ENCODE measurements at places on chromosomes 2 and 18. TPM values are rescaled to one million over a fixed set of nuclear protein-coding genes. Genes with fewer than 3 reads are reported as not detected.

EIF4E2 gene
- 99.0 TPM for polyA plus RNA-seq

TACR1 gene
- polyA plus RNA-seq: 2.2 TPM

DNA sequence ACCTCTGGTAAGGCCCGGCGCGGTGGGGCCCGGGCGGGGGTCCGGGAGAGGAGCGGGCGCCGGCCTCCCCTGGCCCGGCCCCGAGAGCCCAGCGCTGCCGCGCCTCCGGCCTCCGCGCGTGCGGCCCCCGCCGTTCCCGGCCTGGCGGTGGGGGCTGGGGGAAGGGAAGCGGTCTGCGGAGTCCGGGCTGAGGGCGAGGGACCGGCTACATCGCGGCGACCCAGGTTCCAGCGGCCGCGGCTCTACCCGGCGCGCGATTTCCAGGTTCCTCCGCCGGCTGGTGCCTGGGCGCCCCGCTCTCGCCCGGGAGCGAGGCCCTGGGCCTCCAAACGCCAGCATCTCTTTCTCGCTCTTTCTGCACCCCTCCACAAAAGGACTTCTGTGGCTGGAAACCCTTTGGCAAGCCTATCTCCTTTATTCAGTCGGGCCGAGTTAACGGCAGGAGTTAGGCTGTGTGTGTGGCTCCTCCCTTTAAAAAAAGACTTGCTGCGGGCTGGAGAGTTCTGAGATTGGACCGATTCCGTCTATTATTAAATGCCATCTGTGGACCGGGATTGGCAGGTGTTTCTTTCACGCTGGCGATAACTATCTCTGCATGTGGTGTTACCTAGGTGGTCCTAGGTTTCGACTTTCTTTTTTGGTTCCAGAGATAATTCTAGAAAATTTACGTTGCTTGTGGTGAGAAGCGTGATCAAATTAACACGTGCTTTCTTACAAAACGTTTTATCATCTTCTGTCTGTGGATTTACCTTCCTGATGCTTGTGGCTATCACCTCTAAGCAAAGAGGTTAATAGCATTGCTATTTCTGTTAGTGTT, 592 bp downstream of the ME2 start:
- DNase-seq: no peak

- DNase-seq: no peak
These were observed 114.3 kb downstream of the MGAT5 start for GRCh38 chr2:134368009-134368817.

DNA sequence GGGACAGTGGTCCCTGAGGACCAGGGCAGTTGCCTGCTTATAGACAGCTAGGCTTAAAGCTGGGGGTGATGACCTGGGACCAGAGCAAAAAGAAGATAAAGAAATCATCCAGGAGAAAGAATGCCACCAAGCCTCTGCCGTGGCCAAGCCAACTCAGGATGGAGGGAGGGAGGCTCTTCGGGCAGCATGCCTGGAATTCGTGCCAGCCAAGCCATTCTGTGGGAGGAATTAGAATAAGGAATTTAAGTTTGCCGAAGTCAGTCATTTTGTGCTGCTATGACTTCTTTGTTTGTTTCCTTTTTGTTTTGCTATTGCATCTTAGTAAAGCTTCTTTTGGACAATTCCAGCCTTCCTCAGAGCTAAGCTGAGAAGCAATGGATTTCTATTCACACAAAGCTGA, 124.1 kb downstream of the EN1 start:
- no peak for DNase-seq

- no peak for DNase-seq
These were observed 31.1 kb downstream of the CTIF start for GRCh38 chr18:48569915-48570264.
